A549 treated with ZK216348 at 1 μM for 4 hours (cell line): ENCODE measurements at places on chromosomes 16 and 17. TPM values are rescaled to one million over a fixed set of nuclear protein-coding genes. Genes with fewer than 3 reads are reported as not detected.

Gene ZG16B
- total RNA-seq: 0.54 to 1.1 TPM (median 1.0 TPM) in 5 replicates

Gene MRPL28
- 113 to 136 TPM (median 126 TPM) in 5 replicates for total RNA-seq

Gene FBXW10B
- total RNA-seq: 2.1 to 4.6 TPM (median 2.9 TPM) in 5 replicates

Gene STAT5A
- 4.4 to 7.2 TPM (median 5.7 TPM) in 5 replicates for total RNA-seq

Gene WNT9B
- total RNA-seq: not detected in 5 replicates

Gene TUBG2
- 19.6 to 25.9 TPM (median 22.6 TPM) in 5 replicates for total RNA-seq

Gene STAC2
- total RNA-seq: 0.93 to 1.5 TPM (median 1.3 TPM) in 5 replicates

Gene UTS2R
- total RNA-seq: not detected in 5 replicates

Gene CFAP20
- total RNA-seq: 50.2 to 54.0 TPM (median 53.2 TPM) in 5 replicates

Gene KLHL10
- total RNA-seq: 0.07 to 0.19 TPM (median 0.14 TPM) in 3 of 5 replicates, not detected in the others
